Posterior vena cava (tissue), 2 donors: ENCODE measurements at places on chromosomes 11 and 22. TPM values are rescaled to one million over a fixed set of nuclear protein-coding genes. Genes with fewer than 3 reads are reported as not detected.

Gene CD248
- total RNA-seq: 248 TPM

Gene RBMXL2
- total RNA-seq: not detected

Gene DGCR2
- total RNA-seq: 35.2 TPM

Gene CTSF
- 38.6 TPM for total RNA-seq

GRCh38 chr22:38243007-38243765 lies 29.6 kb downstream of the TMEM184B start:
- DNase-seq: no peak

DNA sequence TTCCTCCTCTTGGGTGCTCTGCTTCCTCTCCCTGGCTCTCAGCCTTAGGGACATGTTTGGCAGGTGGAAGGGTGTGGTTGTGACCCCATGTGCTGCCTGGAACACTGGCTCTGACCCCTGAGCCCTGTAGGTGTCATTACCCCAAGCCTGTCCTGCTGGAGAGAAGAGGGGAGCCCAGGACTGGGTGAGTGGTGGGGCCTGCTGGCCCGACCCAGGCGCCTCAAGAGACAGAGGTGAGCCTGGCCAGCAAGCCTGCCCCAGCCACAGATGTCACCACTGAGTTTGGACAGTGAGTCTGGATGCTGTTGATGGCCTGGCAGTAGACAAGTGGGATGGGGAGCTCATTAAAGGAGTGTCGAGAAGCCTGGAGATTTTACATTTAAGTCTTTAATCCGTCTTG lies 1112.2 kb downstream of the BRD1 start:
- peak; percentile 59 for DNase-seq

- DNase-seq: no peak
Observed at GRCh38 chr11:129998107-129998506, 4.5 kb downstream of the PRDM10 start.

- DNase-seq: no peak
Observed at GRCh38 chr11:77470504-77470903, 3.4 kb downstream of the PAK1 start.

GRCh38 chr11:134557571-134558257 lies 145.7 kb upstream of the B3GAT1 start:
- DNase-seq: no peak

- no peak for DNase-seq
Observed at GRCh38 chr22:46354176-46354992, 18.9 kb downstream of the TRMU start.

GRCh38 chr11:109106151-109106906 lies 315.7 kb upstream of the C11orf87 start:
- no peak for DNase-seq

DNA sequence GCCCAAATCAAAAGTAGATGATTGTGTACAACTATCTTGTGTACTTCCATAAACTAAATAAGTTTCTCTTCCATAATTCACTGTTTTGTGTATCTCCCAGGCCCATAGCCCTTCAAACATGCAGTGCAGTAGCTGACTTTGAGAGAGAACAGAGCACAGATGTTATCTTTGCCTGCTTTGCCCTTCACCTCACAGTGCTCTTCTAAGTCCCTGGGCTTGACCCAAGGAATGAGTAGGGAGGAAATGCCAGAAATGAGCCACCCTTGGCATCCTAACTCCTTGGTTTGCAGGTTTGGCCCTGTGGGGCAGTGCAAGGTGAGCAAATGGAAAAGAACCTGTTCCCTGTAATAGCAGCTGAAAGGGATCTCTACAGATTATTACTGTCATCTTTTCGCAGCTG lies 79.2 kb downstream of the STIM1 start:
- no peak for DNase-seq

DNA sequence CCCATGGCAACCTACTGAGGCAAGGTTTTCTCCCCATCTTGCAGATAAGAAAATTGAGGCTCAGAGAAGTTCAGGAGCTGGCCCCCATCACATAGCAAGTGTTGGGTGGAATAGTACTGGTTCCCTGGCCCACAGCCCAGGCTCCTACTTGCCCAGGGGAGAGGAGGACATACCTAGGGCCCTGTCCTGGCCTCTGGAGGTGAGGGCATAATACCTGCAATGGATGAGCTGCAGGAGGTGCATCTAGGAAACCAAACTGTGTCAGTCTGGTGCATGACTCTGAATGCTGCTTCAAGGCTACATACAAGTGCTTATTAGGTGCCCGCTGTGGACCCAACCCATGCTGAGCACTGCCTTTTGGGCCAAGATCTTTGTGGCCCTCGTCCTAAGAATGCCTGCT lies 40.0 kb upstream of the TPBGL start:
- no peak for DNase-seq

DNA sequence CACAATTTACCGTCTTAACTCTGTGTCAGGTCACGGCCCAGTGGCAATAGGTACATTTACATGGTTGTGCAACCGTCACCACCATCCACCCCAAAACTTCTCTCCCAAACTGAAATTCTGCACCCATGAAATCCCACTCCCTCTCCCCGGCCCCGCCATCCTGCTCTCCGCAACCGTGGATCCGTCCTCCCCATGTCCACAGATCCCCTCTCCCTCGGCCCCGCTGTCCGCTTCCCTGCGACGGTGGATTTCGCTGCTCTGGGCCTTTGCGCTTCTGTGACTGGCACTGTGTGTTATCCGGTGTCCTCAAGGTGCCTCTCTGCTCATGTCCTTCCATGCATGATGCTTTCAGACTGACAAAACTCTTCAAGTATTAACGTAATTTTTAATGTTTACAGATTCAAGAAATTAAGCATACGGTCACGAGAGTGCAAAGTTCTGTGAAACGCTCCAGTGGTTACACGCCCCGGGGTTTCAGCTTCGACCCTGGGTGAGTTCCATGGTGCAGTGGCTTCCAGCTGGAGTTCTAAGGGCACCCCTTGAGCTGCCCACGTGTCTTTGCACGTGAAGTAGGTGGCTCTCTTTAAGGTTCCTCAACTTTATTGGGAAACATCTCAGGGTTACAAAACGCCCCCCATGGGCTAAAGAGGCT lies 76.4 kb downstream of the KCNQ1 start:
- peak; percentile 58 for DNase-seq
